HT-29 (cell line): ENCODE measurements at places on chromosomes 7 and 10. TPM values are rescaled to one million over a fixed set of nuclear protein-coding genes. Genes with fewer than 3 reads are reported as not detected.
A peak's percentile ranks its signal among the peaks of the same experiment; 100 is the strongest.

Gene DPP6
- not detected in 2 replicates for total RNA-seq

Gene EZH2
- 33.9 and 36.1 TPM in 2 replicates for total RNA-seq

Gene MAD1L1
- total RNA-seq, result 89.2 and 103 TPM in 2 replicates

Gene FRMD4A
- not detected in 2 replicates for total RNA-seq

Gene KCNIP2
- 1.2 and 1.9 TPM in 2 replicates for total RNA-seq

Gene RNF32
- total RNA-seq, result 0.66 and 1.9 TPM in 2 replicates

Gene IFIT3
- total RNA-seq, result 6.1 and 6.9 TPM in 2 replicates

Gene EIF4EBP2
- 15.8 and 17.7 TPM in 2 replicates for total RNA-seq

Gene PTF1A
- total RNA-seq, result not detected in 2 replicates

Gene LIPN
- not detected in 2 replicates for total RNA-seq

Gene ZNF138
- total RNA-seq, result 2.6 and 5.3 TPM in 2 replicates

Gene SFTPA2
- total RNA-seq, result 1.6 and 1.7 TPM in 2 replicates

Gene UTF1
- not detected in 2 replicates for total RNA-seq

- peak; percentile 83 for DNase-seq
Measured at GRCh38 chr7:101815826-101816594, 1.4 kb upstream of the CUX1 start.

GRCh38 chr10:3196958-3197347 is 24.4 kb upstream of the PITRM1 start:
- DNase-seq, result no peak

GRCh38 chr7:142338633-142339501 is 81.0 kb upstream of the PRSS58 start:
- peak; percentile 53 for DNase-seq

- DNase-seq, result no peak
Measured at GRCh38 chr10:86355571-86356038, 11.0 kb downstream of the GRID1 start.

DNA sequence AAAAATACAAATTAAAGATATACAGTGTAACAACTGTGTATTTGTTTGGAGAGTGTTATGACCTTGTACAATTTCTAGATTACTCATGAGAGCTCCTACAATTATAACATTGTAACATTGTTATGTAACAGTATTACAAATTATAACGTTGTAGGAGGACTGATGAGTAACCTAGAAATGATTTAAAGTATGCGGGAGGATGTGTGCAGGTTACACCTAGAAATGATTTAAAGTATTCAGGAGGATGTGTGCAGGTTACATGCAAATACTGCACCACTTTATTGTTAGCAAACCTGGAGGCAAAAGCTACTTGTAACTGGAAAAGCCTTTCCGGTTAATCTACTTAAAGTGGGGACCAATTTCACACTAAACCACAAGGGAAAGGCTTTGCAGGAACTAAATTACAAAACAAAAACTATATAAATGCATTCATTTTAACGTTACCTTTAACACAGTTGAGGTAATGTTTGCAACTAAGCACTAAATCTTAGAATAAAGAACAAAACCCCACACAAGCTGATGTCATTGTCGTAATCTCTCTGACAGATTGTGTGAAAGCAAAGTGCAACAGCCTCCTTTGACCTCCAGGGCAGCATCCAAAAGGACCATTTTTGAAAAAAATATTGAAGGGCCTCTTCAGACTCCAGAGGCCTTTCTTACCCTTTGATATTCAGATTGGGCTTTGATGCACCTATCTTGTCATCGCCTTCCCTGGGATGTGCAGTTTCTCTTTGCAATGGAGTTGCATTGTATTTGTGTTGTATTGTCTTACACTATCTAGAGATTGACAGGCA is 522.1 kb upstream of the FOXK1 start:
- no peak for DNase-seq

GRCh38 chr7:93148144-93148543 is at the start of gene SAMD9L:
TSS of gene SAMD9L (minus strand) at chr7:93148385. CDS start at chr7:93135971, 12,414 bp downstream.
- no peak for DNase-seq

- no peak for DNase-seq
Measured at GRCh38 chr10:33152146-33152545, 182.3 kb downstream of the NRP1 start.

GRCh38 chr7:137932881-137933269 is 69.0 kb downstream of the CREB3L2 start:
- DNase-seq, result no peak

- no peak for DNase-seq
Measured at GRCh38 chr7:46518713-46519112, 597.6 kb upstream of the IGFBP3 start.

DNA sequence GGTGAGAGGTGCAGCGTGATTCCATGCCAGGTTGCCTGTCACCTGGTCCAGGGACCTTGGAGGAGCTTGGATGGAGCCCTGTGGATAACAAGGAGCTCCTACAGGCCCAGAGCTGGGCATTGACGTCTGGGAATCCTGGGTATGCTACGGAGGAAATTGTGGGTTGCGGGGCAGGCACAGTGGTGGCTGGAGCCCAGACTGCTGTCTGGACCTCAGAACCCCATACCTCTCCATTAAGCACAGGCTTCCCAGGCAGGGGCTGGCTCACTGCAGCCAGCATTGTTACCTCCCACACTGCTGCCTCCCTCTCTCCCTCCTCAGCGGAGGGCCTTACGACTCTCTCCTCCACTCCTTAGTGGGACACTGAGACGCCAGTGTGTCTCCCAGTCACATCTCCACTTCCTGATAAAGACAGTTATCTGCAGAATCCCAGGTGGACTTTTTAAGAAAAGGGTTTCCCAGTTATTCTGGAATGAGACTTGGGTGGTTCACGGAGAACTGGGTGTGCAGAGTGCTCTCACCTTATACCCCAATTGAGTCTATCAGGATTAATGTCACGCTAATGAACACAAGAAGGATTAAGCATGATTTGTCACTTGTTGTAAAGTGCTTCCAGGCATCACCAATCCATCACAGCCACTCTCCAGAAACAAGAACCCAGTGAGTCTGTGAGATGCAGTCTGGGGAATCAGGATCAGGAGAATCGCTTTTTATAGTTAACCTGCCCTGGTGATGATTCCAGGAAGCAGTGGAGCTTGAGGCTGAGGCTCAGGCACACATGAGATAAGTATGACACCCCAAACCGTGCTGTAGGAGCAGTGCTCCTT is 309.4 kb downstream of the RPS24 start:
- DNase-seq, result no peak

DNA sequence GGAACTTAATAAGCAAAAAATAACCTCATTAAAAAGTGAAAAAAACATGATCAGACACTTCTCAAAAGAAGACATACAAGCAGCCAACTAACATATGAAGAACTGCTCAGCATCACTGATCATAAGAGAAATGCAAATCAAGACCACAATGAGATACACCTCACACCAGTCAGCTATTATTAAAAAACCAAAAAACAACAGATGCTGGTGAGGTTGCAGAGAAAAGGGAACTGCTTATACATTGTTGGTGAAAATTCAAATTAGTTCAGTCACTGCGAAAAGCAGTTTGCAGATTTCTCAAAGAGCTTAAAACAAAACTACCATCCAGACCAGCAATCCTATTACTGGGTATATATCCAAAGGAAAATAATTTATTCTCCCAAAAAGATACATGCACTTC is 513.3 kb downstream of the MDFIC start:
- no peak for DNase-seq

GRCh38 chr7:17849504-17849903 is 90.8 kb downstream of the SNX13 start:
- no peak for DNase-seq
